Activated CD4-positive, alpha-beta memory T cell treated with anti-CD3 and anti-CD28 coated beads, Interleukin-2, amount 10 ng/mL, durations not matched to agents 7 days and 5 days (primary cell): ENCODE measurements at places on chromosomes 13 and 19.

DNA sequence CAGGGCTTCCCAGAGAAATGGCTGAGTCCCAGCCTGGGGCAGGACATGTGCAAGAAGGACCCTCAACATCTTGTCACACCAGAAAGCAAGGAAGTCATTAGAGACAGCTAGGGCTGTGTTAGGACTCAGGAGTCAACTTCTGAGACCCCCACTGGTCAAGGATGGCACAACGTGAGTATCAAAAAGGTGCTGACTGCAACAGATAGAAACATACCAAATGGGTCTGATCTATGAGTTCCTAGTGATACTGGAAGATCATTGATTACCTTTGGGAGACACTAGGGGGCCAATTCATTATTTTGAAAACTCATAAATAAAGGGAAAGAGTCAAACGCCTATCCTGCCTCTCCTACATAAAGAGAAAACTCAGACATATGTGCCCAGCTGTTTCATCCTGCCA is 73.5 kb upstream of the GJB6 start:
- DNase-seq = no peak

DNA sequence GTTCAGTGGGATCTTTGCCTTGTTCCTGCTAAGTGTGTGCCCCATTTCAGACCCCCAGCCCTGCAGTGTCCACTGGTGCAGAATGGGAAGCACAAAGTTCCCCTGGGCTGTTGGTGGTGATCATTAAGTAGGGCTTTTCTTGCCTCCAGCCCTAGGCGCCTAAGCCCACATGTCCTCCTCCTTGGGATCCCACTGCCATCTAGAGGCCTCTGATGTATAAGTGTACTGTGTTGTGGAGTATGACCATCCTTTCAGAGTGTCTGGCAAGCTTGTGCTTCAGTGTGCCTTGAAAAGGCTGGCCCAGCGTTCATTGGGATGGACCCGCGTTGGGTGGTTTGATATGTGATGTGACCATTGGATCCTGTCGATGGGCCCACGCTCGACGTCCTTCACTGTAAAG is 71.2 kb downstream of the WASF3 start:
- no peak for DNase-seq

DNA sequence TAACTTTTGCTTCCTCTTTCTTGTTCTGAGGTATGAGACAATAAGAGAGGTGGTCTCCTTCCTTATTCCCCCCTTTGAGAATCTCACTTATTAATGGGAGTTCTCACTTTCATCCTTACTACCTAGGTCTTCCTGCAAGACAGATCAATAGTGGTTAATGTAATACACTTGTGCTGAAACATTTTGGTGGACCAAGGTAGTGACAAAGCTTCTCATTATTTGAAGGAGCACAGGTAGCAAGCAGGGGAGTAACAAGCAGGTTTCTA is 17.9 kb downstream of the ZNF700 start:
- DNase-seq = no peak

- DNase-seq = no peak
Observed at GRCh38 chr19:30525383-30525782, 153.2 kb downstream of the ZNF536 start.

- DNase-seq = no peak
Observed at GRCh38 chr19:5595129-5595528, 27.4 kb upstream of the TINCR start.

- DNase-seq = no peak
Observed at GRCh38 chr19:30083701-30084156, 141.7 kb downstream of the URI1 start.

- DNase-seq = no peak
Observed at GRCh38 chr13:93996481-93996880, 483.0 kb downstream of the DCT start.

DNA sequence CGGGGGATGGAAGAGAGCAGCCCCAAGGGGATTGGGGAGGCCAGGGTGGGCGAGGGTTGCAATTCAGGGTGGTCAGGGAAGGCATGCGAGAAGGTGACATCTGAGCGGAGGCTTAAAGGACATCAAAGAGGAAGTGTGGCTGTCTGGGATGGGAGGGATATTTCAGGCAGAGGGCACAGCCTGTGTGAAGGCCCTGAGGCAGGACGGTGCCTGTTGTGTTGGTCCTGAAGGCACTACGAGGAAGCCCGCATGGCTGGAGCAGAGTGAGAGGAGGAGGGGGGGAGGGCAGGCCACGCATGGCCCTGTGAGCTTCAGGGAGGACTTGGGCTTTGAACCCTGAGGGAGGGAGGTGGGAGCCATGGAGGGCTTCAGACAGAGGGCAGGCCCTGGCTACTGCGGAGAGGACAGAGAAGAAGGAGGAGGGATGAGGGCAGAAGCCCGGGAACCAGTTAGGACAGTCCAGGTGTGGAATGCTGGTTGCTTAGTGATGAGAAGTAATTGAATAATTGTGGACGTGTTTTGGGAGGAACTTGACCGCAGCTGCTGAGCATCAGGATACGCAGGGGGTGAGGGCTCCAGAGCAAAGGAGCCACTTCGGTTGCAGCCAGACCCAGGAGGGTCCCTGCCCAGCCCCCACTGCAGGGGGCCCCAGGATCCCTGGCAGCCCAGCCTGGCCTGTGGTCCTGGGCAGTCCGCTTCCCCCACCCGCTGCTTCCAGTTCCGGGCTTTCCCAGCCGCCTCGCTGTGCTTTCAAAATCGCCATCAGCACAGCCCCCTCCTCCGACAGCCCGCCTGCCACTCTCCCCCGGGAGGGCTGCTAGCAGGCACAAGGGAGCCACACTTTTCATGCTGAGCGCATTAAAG is 6.2 kb downstream of the TLE6 start:
- no peak for DNase-seq

GRCh38 chr13:47798906-47799305 is 202.2 kb downstream of the SUCLA2 start:
- DNase-seq = no peak

DNA sequence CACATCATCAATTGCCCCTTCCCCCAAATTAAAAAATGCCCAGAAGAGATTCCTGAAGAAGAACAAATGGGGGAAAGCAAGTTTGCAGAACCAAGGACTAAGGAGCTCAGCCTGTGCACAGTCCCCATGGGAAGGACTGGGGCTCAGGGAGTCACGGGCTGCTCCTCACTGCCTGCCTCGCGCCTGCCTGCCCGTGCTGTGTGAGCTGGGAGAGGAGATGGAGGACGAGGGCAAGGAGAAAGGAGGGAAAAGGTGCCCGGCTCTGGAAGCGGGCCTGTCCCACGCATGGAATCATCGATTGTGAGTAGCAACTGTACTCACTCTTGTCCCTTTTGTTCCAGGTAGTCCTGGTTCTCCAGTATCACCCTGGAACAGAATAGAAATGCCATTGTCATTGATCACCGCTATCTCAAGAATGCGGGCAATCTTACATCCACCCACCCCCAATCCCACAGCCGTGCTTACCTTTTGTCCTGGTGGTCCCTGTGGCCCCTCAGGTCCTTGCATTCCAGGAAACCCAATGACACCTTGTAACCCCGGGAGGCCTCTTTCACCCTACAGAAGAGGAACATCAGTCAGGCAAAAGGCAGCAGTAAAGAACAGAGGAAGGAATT is 93.4 kb downstream of the COL4A1 start:
- DNase-seq = no peak

DNA sequence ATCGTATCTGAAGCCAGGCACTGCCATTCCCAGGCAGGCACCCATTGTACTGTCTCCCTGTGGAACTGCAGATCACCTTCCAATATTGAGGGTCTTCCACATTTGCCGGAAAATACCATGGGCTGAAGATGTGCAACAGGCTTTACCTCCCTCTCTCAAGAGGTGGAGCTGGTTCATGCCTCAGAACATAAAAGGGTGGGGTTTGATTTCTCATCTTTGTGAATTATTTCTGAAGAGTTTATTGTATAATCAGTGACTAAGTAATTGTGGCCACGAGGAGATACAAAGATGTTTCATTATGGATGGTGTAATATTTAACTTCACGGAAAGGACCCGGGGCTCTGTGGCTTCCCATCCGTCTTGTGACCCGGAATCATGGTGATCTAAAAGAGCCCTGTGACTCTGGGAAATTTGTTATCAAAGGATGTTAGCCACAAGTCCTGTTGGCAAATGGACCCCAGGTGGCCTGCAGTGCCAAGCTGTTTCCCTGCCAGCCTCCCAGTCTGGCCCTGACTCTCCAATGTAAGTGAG is 230.5 kb downstream of the LACC1 start:
- no peak for DNase-seq

DNA sequence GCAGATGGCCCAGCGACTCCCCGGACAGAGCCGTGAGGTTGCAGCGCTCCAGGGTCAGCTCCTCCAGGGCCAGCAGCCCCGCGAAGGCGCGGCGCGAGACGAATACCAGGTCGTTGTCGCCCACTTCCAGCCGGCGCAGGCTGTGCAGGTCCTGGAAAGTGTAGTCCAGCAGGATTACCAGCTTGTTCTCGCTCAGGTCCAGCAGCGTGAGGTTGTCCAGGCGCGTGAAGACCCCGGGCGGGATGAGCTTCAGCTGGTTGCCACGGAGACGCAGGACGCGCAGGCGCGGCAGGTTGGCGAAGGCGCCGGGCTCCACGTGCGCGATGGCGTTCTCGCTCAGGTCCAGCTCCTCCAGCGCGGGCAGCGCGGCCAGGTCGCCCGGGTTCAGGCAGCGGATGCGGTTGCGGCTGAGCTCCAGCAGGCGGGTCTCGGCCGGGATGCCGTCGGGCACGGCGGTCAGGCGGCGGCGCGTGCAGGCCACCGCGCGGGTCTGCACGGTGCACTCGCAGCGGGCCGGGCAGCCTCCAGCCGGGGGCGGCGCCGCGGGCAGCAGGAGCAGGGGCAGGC is 9.3 kb upstream of the PEAK3 start:
- no peak for DNase-seq
